NCI-H345 (cell line): ENCODE measurements at places on chromosomes 7 and 10.

GRCh38 chr10:60801522-60801921 lies 23.2 kb downstream of the CDK1 start:
- DNase-seq: no peak

- DNase-seq: no peak
These were observed 235.1 kb upstream of the CACNA2D1 start for GRCh38 chr7:82678716-82679115.

DNA sequence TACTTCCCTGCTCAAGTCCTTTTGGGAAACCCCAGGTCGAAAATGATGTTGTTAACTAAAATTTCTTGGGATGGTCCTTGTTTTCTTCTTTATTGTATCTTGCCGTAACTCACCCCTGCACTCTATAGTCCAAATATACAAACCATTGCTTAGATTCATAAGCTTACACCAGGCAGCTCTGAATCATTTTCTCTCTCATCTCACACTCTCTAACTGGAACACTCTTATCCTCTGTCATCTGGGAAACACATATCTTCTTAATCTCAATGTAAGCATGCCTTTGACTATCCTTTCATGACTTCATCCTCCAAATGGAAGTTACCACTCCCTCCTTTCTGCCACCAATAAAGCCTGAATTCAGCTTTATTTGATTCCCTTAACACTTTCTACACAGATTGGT lies 175.8 kb upstream of the ANK3 start:
- DNase-seq: no peak

DNA sequence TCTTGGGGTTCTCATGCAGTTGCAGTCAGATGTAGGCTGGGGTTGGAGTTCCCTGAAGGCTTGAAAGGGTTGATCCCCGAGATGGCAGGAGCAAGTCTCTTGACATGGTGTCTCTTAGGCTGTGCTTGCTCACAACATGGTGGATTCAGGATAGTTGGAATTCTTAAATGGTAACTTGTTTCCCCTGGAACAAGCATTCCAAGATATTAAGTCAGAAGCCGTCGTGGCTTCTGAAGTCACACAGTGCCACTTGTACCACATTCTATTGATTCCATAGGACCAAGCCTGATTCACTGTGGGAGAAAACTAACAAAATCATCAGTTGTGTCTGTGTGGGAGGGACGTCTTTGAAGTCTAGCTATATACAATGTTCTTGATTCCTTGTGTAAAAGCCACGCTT lies 3.5 kb upstream of the SLC35B4 start:
- no peak for DNase-seq

DNA sequence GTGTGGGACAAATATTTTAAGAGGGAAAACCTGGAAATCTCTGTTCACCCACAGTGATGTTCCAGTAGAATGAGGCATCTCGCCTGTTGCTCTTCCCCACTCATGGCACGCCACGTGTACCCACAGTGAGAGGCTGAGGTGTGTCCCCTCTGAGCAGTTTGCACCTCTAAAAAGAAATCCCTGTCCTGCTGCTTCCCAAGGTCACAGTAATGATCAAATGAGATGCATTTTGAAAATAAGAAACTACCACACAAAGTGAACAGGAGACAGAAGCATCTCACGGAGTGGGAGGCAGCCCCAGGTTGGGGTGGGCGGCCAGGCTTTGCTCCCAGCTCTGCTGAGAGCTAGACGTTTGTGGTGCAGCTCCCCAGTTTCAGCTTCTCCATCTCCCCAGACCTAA lies 12.4 kb upstream of the ZNF777 start:
- DNase-seq: no peak

DNA sequence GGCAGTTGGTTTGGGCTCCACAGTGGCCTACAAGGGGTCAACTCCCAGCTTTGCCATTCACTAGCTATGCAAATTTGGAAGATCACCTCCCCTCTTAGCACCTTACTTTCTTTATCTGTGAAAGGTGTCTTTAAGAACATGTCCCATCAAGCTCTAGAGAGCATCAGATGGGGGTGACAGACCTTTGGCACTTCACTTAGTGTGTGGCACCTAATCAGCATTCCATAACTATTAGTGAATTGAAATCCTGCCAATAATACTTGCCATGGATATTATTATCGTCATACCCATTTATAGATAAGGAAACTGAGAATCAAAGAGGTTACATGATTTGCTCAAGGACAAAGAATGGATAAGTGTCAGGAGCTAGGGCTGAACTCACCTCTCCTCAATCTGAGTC lies 51.9 kb downstream of the PLPP4 start:
- no peak for DNase-seq

- DNase-seq: peak; percentile 60
These were observed at the start of gene PDSS1 for GRCh38 chr10:26697163-26697921. Gene PDSS1 (plus strand): TSS chr10:26697701. CDS start chr10:26697712, 11 bp downstream.

GRCh38 chr7:50640779-50641178 lies 75.6 kb upstream of the DDC start:
- DNase-seq: no peak

- DNase-seq: no peak
These were observed 146.3 kb downstream of the SEMA3E start for GRCh38 chr7:83502636-83503035.

GRCh38 chr7:100443096-100443840 lies 7.0 kb upstream of the PPP1R35 start:
- DNase-seq: no peak

DNA sequence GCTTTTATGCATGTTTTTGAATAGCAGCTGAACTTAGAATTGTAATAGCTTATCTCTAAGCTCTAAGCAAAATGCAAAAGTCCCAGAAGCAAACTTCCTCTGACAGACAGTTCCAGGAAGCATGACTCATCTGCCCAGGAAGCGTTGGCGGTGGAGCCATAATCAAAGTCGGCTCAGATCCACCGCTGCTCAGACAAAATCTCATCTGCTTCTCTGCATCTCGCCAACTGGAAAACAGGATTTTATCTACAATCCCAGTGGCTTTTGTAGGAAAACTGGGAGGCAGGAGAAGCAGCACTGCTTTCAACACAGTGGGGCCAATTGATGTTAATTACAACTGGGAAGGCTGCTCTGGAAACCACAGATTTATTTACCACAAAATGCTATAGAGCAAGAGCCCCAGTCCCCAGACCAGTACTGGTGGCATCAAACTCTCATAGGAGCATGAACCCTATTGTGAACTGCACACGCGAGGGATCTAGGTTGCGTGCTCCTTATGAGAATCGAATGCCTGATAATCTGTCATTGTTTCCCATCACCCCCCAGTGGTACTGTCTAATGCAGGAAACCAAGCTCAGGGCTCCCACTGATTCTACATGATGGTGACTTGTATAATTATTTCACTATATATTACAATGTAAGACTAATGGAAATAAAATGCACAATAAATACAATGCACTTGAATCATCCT lies 99.9 kb downstream of the CUBN start:
- no peak for DNase-seq

- DNase-seq: no peak
These were observed 319.7 kb downstream of the HPSE2 start for GRCh38 chr10:98915911-98916310.

- DNase-seq: peak; percentile 56
These were observed 24.2 kb upstream of the MACC1 start for GRCh38 chr7:20241194-20241910.

DNA sequence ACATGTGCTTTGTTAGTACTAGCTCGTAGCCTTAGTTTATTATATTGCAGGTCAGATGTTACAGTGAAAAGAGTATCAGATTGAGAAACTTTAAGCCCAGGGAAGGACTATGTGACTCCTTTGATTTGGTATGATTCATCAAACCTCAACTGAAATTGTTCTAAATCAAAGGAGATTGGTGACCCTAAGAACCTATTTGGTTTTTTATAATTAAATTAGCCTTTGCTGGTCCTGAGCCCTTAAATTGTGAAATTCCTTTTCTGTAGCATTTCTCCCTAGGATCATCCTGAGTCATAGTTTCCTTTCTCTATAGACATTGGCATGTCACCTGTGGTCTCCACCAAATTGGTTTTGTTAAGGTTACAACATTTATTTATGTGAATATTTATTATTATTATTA lies 89.7 kb downstream of the POLR1F start:
- no peak for DNase-seq

DNA sequence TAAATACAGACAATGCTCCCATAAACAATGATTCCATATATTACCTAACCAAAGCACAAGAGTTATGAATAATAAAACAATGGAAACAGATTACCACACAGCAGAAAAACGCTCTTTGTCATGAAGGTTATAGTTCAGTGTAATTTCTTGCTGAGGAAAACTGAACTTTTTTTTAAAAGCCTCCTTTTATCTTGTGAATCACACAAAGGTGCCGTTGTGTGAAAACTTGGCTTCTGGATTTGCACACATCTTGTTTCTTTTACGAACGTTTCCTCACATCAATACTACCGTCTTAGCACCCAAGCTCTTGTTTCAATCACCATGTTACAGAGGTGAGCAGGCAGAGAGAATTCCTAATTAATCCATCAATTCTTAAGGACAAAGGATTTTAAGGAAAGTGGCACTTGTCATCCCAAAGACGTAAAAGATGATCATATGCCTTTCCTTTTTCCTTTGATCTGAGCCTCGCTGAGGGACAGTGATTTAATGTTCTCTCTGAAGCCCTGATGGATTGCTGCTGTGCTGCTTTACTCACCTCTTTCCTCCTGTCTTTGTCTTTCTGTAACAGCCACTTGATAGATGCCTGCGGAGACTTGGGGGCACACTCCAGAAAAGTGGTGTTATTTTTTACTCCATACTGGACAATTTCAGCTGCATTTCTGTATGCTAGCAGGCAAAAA lies 110.1 kb downstream of the CD36 start:
- no peak for DNase-seq

DNA sequence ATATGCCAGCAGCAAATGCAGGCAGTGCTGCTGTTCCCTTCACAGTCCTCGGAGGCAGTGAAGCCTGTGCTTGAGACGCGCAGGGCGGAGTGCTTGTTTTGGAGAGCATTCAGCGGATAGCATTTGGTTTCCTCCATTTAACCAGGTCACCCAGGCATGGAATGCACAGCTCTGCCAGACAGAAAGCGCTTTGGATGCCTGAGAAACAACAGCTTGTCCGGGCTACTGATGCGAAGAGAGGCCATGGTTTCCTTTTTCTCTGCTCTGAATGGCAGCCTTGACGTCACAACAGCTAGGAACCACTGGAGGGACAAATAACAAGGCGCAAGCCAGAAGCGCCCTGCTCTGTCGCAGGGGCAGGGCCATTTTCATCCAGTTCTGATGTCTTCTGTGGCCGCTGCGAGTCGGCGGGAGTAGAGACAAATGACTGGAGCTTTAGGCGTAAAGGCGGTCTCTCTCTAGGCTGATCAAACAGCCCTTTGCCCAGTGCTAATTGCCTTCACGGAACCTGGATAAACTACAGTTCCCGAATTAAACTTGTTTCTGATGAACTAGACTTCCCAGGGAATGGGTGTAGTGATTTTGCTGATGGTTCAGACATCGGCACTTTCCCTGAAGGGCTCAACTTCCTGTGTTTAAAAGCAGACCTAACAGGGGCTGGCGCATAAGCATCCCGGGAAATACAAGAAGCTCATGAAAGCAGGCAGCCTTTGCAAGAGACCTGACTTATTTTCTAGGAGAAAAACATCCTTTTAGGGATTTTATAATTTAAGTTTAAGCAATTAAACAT lies 187.6 kb upstream of the KLF14 start:
- DNase-seq: no peak

GRCh38 chr10:29908962-29909361 lies 150.4 kb downstream of the JCAD start:
- DNase-seq: peak; percentile 67

DNA sequence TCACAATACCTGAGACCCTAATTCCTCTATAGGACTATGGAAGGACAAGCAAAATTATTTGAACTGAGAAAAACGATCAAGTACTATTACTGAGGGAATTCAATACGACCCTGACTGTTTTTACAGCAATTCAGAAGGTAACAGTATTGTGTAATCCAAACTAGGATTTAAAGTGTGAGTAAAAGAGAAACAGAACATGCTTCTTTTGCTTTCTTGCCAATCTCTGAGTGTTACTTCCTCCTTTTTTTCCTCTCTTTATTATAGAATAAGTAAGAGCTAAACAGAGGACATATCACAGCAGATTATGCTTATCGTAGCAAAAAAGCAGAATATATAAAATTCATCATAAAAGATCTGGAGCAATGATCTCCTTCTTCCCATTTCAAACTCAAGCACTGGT lies 292.1 kb downstream of the THSD7A start:
- DNase-seq: no peak

GRCh38 chr7:99193527-99194220 lies 14.2 kb downstream of the KPNA7 start:
- DNase-seq: no peak

DNA sequence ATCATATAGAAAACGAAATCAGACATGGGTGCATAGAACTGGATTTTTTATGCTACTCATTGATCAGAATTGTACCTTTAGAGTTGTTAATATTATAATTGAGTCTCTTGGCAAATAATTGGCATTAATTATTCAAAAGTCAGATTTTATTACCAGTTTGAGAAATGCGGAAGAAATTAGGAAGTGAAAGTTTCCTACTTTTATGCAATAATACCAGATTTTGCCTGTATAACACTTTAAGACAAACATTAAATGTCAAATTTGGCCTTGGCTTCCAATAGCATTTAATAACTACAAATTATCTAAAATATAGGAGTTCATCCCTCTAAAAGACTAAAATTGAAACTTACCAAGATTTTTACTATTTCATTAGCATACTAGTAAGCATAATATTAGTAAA lies 6.8 kb upstream of the TFEC start:
- no peak for DNase-seq

DNA sequence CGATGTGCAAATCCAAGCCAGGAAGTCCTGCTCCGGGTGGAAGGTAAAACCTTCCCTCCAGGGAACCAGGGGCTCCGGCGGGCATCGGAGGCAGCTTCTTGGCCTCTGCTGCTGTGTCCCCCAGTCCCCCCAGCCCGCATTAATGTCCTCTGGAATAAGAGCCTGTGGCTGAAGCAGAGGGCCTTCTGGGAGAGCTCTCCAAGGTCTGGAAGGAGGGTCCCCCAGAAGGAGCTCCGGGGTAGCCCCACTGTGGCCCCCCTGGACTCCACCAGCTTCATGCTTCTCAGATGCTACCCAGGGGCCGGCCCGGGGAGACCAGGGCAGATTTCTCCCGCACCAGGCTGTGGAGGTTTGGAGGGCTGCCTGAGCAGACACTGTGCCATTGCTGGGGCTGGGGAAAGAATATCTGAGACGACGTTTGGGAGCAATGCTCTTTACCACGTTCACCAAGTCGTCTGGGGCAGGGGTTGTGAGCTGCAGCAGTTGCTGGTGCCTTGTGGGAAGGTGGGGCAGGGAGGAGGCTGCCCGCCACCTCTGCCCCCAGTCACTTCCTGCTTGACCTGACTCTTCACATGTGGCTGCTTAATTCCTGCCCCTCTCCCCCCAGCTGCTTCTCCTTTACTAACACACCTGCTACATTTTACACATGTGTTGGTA lies 8.3 kb downstream of the ZNF853 start:
- DNase-seq: no peak

- no peak for DNase-seq
These were observed 60.5 kb upstream of the ZNF138 start for GRCh38 chr7:64733550-64734240.

GRCh38 chr7:116173051-116174028 lies 37.0 kb upstream of the TES start:
- peak; percentile 60 for DNase-seq
